C1 segment of cervical spinal cord (tissue), 14 donors: ENCODE measurements at places on chromosomes 13 and 19.

GRCh38 chr19:16532440-16533234 is 9.6 kb downstream of the CHERP start:
- DNase-seq, result no peak

GRCh38 chr19:40413291-40413845 is at the start of gene PRX:
Gene PRX, minus strand, starts transcription at chr19:40413378. Its CDS starts 5,446 bp downstream, at chr19:40407932.
- DNase-seq, result no peak

GRCh38 chr13:112970552-112971287 is 1.7 kb downstream of the MCF2L start:
- no peak for DNase-seq

DNA sequence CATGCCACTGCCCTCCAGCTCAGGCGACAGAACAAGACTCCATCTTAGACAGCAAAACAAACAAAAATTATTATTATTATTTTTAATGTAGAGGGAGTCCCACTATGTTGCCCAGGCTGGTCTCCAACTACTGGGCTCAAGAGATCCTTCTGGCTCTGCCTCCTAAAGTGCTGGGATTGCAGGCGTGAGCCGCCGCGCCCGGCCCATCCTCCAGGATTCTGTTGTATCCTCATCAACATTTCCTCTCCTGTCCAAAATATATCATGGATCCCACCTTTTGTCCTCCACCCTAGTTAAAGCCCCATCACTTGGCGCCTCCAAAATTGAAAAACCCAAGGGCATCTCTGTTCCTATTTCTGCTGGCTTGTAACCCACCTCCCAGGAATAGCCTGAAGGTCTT is 1.2 kb downstream of the ZNF784 start:
- DNase-seq, result no peak

DNA sequence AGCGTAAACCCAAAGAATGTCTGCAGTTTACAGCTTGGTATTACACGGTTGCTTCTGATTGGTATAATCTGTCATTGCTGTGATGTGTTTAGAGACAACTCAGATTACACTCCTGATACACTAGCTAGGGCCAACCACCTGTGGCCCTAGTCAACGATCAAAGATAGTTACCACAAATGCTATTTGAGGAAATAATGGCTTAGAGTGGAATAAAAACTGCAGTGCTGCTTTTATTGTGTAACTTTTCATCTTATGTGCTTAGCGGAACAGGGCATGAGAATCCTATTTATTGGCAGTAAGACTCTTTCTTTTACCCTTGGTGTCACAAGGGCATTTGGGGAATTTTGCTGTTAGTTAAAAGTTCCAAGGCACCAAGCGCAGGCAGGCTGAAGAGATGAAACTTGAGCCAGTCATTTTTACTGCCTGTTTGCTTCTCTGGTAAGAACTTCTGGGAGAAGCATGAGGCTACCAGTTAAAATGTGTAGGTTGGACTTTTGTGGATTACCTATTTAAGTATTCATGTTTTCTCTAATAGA is 363.3 kb downstream of the KCNRG start:
- DNase-seq, result no peak

DNA sequence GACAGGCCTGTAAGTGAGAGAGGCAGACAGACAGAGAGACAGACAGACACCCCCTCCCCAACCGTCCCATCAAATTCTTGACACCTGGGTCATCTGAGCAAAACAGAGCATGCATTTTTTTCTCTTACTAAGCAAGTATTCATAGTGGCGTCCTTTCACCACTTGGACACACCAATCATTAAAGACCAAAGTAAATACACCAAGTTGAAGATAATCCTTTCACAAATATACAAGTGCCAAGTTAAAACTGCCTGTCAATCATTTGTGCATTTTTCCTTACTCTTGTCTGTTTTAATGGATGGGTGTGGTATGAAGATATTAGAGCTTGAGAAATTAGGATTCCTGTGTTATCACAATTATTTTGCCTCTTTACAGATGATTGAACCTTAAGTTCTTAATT is 337.3 kb downstream of the ATP8A2 start:
- no peak for DNase-seq

DNA sequence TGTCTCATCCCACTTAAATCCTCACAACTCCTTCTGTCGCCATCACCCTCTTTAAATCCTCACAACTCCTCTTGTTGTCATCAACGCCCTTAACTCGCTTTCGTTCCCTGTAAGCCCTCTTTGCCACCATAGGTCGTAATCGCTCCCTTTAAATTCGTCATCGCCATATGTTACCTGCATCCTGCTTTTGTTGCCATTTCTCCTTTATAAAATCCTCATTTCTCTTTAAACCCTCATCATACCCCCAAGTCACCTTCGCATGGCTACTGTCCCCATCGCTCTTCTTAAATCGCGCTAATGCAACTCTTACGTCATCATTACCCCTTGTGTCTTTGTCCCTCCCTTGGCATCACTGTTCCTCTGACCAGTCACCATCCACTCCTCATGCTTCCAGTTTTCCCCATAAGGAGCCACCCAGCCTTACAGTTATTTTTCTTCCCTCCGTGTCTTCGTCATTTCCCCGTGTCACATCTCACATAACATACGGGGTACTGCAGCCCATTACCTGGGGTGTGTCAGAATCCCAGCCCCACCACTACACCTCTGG is 539 bp downstream of the PLD3 start:
- DNase-seq, result no peak

GRCh38 chr13:32426191-32426989 is 1.5 kb downstream of the N4BP2L1 start:
- peak; percentile 29 for DNase-seq

GRCh38 chr13:107874456-107874855 is 340.9 kb downstream of the LIG4 start:
- DNase-seq, result no peak

GRCh38 chr13:23966691-23967615 is 69.7 kb upstream of the C1QTNF9B start:
- no peak for DNase-seq

DNA sequence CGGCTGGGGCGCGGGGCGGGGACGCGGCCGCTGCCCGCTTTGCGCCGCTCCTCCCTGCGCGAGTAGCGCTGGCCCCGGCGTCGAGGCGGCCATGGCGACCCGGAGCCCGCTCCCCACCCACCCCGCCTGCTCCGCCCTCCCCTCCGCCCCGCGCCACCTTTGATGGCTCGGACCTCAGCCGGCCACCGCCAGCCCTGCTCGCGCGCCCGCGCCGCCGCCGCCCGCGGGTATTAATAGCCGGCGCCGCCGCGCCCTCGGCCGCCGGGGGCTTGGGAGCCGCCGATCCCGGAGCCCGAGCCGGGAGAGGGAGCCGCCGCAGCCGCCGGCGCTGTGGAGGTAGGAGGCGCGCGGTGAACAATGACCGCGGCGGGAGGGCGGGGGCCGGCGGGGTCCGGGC is 261 bp downstream of the FARP1 start:
- no peak for DNase-seq

DNA sequence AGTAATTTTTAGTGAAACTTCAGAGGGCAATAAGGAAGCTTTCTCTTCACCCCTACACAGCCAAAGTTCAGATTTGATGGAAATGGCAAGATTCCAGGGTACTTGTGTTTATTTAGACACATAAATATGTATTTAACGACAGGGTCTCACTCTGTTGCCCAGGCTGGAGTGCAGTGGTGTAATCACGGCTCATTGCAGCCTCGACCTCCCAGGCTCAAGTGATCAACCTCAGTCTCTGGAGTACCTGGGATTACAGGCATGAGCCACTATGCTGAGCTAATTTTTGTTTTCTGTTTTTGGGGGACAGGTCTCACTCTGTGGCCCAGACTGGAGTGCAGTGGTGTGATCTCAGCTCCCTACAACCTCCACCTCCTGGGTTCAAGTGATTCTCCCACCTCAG is 2.0 kb upstream of the SYCE2 start:
- DNase-seq, result no peak

- no peak for DNase-seq
Measured at GRCh38 chr19:11096210-11096841, 7.1 kb downstream of the LDLR start.

GRCh38 chr13:90800082-90800746 is 547.3 kb upstream of the MIR17HG start:
- DNase-seq, result peak; percentile 22

- DNase-seq, result no peak
Measured at GRCh38 chr13:95181586-95181985, 119.7 kb downstream of the ABCC4 start.

DNA sequence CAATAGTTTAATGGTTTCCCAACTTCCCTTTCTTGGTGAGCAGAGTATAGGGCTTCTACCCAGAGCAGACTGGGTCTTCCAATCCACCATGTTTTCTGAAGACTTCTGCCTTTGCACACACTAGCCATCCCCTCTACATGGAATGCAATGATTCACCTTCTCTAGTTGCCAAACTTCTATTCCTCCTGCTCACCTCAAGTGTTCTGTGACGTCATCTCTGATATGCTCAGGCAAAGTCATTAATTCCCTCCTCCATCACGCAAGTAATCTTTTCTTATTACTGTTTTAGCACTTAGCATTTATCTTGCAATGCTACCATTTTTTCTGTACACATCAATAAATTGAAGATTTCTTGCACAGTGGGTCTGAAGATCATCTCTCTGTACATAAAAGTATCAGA is 174.2 kb downstream of the RBM26 start:
- no peak for DNase-seq

GRCh38 chr13:33509642-33510229 is 224.2 kb upstream of the STARD13 start:
- no peak for DNase-seq

GRCh38 chr19:13241231-13242104 is 91.3 kb downstream of the IER2 start:
- no peak for DNase-seq

DNA sequence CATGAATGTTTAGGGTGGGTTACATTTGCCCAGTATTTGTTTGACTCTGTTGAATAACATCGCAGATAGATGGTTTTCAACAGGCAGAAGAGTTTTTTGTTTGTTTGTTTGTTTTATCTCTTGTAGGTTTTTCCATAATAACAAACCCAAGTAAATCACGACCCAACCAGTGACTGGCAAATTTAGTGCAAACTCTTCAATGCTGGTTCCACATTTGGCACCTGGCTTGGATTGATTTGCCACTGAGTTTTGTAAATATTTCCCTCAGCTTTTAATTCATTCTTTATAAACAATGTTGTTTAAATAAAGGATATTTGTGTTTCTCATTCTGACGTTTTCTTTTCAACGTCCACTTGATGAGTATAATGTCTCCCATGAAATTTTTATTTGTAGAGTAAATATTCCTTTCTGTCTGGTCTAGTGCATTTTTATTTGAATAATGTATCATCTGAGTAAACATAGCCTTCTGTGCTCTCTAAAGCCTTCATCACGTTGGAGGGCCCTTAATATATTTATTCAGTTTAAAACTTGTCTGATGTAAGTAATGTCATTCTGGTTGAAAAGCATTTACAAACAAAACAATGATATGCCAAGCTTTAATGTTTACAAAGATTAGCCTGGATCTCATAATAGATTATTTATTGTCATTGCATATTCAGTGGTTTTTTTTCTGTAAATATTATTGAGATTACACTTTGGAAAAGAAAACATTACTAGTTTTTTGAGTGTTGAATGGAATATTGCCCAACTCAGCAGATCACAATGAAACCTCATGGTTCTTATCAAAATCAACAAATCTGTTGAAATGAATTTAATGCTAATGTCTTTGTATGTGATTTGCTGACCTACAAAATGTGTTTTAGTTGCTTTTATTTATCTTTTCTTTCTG is 90.4 kb upstream of the PEG3 start:
- DNase-seq, result no peak
